Activated CD8-positive, alpha-beta memory T cell treated with anti-CD3 and anti-CD28 coated beads, Interleukin-2, amount 50 U/mL, for 4 hours (primary cell): ENCODE measurements at places on chromosomes 7 and 10.

DNA sequence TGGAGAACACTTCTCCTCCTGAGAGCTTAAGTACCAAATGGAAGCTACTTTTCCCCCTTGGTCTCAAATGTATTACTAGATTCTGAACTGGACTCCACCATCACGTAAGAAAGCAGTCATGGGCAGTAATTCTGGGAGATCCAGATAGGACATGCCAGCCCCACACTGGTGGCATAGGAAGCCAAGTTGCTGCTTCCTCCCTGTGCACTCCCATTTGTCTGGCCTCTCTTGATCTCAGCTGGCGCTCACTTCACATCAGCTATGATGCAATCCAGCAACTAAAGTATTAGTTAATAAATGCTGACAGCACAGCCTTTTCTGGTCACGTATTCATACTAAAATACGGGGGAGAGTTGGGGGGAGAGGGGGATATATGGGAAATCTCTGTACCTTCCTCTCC, 3.4 kb upstream of the IL6 start:
- DNase-seq, result no peak

GRCh38 chr7:135994466-135995205, 17.5 kb upstream of the MTPN start:
- no peak for DNase-seq

- no peak for DNase-seq
Measured at GRCh38 chr7:140281960-140282359, 105.2 kb upstream of the KDM7A start.

DNA sequence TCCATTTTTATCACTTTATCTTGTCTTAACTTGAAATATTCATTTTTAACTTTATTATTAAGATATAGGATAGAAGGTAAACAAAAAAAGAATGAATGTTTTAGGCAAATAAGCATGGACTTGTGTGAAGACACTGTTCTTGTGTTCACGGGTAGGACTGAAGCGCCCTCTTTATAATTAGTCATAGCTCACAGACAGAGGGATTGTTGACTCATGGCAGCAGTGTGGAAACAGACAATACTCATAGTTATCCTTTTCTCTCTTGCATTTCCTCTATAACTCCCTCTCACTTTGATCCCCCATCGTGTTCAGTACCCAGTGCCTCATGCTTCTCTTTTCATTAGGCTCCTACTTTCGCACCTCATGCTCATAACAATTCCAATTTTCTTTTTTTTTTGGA, 731.8 kb downstream of the PHTF2 start:
- no peak for DNase-seq

DNA sequence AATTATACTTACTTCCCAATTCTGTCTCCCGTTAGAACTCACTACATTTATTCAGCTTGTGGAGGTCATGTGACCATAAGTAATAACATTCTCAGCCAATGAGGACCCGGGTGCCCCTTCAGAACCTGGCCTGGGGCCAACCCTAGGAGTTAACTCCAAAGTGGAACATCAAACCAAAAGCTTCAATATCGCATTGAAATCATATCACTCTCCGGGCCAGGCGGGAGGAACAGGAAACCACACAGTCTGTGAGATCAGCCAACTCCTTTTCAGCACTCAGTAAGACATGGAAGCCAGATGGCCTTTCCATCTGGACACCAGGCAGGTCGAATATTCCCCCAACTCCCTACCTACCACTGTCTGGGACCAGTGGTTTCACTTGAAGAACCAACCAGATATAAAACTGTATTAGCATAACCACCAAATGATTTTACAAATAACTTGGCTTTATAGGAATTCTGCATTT, 5.5 kb downstream of the CREB3L2 start:
- no peak for DNase-seq

GRCh38 chr10:103193820-103194529, 903 bp upstream of the NT5C2 start:
- no peak for DNase-seq

- no peak for DNase-seq
Measured at GRCh38 chr7:128082431-128082830, 51.2 kb upstream of the LRRC4 start.

GRCh38 chr10:75040576-75040975, 70.9 kb upstream of the SAMD8 start:
- no peak for DNase-seq

DNA sequence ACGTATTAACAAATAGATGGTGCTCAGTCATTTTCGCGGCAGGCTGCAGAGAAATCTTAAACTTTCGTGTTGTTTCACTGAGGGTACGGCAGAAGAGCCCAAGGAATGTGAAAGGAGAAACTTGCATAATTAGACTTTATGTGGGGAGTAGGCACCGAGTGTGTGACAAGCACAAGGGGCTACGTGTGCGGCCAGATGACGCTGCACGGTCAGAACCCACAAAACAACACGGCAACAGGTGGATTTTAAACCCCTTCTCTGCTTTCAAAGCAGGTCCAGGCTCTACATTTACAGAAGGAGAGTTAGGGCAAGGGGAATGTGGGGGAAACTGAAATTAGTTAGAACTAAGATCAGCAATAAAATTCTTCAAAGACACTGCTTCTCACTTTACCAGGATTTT, 392 bp upstream of the UCN3 start:
- no peak for DNase-seq

- DNase-seq, result no peak
Measured at GRCh38 chr7:55073051-55073511, 54.3 kb downstream of the EGFR start.

DNA sequence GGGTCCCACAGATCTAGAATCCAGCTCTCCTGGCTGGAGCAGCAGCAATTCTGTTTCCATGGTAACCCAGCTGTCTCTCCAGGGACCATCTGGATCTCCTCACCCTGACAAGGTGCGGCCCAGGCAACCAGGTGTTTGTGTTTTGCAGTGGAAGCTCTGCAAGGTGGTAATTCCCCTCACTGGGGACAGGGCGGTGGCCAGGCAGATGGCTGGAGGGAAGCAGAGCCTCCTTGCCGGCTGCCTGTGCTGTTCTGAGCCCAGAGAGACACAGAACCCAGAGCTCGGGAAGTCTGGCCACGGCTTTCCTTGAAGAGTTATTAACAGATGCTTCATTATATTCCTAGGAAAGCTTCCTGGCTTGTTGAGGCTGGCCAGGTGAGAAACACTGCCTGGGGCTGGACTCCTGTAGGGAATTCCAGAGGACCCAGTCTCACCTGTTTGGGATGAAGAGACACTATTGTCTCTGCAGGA, 118.2 kb upstream of the PPIF start:
- DNase-seq, result no peak

GRCh38 chr10:106957823-106958588, 206.5 kb downstream of the SORCS1 start:
- no peak for DNase-seq

GRCh38 chr7:4267341-4268039, 414.6 kb upstream of the FOXK1 start:
- no peak for DNase-seq
